ENCODE measurements at places on chromosomes 5 and 9.

- no peak for DNase-seq
Observed at GRCh38 chr5:50564079-50564478, 102.4 kb upstream of the PARP8 start.

DNA sequence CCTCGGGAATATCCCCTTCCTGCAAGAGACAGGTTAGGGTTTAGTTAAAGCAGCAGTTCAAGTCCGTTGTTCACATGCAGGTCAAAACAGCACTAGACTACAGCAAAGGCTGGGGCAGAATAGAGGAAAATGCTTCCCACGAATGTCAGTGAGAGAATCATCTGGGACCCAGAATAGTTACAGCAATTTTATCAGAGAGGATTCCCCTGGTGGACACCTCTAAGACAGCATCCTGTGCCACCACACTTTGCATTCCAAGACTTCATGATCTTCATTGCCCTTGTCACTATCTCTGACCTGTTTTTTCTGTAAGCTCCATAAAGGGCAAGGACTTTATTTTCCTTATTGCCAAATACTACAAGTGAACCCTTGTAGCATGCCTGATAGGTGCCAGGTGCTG, 12.9 kb downstream of the GRXCR2 start:
- no peak for DNase-seq

- DNase-seq, result no peak
Observed at GRCh38 chr5:56729488-56729887, 85.9 kb upstream of the MAP3K1 start.

- no peak for DNase-seq
Observed at GRCh38 chr9:137380606-137381005, 42.4 kb downstream of the EXD3 start.

GRCh38 chr5:18281947-18282581, 647.8 kb downstream of the TAF11L14 start:
- no peak for DNase-seq

DNA sequence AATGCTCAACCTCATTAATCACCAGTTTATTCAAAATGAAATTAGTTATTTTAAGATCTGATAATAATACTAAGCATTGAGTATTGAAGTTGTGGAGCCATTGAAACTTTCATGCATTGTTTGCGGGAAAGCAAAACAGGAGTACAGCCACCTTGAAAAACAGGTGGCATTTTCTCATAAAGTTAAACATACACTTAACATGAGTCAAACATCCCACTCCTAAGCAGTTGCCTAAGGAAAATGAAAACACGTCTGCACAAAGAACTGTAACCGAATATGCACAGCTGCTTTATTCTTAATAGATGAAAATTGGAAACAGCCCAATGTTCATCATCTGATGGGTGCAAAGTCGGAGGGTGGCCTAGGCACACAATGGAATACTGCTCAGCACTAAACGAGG, 177.3 kb downstream of the IRX2 start:
- no peak for DNase-seq

DNA sequence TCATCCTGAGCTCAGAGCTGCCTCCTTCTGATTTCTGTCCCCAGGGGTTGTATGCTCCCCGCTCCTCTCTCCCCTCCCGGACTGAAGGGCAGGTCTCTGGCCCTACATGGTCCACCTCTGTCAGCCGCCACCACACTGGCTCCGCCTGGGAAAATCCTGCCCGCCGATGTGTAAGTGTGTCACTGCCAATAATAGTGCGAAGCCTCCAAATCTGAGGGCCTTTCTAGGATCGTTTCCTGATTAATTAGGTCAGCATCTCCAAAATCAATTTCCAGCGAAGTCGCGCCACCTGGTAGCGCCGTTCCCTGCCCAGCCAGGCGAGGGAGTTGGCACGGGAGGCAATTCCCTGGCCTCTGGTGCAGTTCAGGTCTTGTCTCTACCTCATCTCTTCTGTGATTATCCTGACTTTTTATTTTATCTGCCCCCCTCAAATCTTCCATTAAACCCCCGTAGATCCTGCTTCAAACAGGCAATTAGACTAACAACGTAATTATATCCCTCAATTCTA, 73.5 kb downstream of the ZNF618 start:
- no peak for DNase-seq

- no peak for DNase-seq
Observed at GRCh38 chr5:72347801-72348308, 27.7 kb downstream of the PTCD2 start.

- no peak for DNase-seq
Observed at GRCh38 chr9:119500072-119500771, 131.0 kb upstream of the BRINP1 start.

- DNase-seq, result no peak
Observed at GRCh38 chr9:85523202-85523601, 218.6 kb downstream of the AGTPBP1 start.

GRCh38 chr5:41896230-41896629, 7.9 kb upstream of the RIMOC1 start:
- no peak for DNase-seq

GRCh38 chr9:113537229-113537810, 73.8 kb downstream of the RGS3 start:
- no peak for DNase-seq

DNA sequence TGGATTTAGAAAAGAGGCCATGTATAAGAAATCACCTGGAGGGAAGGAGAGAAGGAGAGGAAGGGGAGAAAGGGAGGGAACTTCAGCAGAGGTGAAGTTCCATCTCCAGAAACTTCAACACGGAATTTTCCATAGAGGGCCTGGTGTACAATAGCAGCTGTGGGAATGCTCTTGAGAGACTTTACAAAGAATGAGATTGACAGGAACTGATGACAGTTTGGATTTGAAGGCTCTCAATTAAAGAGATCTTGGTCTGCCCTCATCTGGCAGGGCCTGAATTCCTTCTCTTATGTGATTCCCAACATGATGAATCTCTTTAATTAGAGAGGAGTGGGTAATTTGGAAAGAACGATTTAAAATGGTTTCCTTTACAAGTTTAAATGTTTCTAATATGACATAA, 143.5 kb downstream of the MLLT3 start:
- DNase-seq, result no peak

DNA sequence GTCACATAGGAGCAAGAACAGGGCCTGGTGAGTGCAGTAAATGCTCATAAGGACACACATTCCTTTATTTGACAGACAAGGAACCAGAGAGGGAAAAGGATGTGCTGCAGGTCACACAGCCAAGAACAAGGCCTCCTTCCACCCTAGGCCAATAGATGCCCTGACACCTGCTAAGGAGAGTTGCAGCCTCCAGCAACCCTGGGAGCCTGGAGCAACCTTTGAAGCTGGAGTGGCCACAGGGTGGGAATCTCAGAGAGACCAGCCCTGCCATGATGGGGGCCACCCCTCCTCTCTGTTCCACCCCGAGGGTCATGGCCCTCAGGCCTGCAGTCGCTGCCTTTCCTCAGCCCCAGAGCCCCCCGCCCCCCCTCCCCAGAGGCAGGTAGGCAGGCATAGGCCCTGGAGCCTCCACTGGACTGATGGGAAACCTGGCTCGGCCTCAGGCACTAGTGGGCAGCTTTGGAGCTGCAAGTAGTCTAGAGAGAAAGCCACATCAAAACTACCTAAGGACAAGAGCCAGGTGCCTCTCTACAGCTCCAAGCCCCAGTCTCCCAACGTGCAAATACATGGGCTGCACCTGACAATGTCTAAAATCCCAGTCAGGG, 116.1 kb upstream of the SPOCK1 start:
- DNase-seq, result no peak

DNA sequence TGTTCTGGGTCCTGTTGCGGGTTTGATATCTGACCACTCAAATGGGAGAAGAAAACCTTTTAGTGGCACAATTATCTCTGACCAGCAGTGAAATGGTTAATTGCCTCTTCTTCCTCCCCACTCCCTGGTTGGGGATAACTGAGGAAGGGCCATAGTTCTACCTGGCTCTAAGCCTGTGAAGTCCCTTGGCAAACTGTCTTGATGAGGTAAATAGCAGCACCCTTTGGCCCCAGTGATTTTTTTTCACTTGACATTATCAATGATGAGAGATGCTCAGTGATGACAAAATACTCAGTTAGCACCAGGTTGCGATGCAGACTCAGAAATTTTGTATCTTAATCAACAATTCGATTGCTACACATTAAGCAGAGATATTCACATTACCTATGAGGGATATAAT, 515.7 kb downstream of the PSAT1 start:
- no peak for DNase-seq

- DNase-seq, result no peak
Observed at GRCh38 chr5:190366-191035, 794 bp upstream of the LRRC14B start.
